ENCODE measurements at places on chromosomes 16 and 17.

DNA sequence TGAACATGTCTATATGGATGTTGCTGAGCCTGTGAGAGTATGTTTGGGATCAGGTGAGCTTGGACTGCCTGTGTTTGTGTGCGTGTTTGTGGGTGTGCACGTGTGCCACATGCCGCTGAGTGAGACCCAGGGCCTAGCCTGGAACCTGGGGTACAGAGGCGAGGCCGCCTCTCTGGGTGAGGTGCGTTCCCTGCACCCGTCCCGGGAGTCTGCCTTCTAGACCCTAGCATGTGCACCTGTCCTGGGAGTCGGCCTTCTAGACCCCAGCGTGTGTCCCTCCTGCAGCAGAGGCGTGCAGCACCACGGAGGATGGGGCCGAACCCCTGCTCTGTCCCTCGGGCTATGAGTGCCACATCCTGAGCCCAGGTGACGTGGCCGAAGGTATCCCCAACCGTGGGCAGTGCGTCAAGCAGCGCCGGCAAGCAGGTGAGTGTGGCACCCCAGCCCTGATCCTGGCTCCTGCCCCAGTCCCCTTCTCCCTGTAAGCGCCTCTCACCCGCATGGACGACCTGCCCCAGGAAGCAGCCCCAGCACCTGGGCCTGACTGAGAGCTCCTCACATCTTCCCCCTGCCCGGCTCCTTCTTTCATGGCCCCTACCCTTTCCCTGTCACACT, 24.6 kb downstream of the WFDC1 start:
- no peak for DNase-seq

DNA sequence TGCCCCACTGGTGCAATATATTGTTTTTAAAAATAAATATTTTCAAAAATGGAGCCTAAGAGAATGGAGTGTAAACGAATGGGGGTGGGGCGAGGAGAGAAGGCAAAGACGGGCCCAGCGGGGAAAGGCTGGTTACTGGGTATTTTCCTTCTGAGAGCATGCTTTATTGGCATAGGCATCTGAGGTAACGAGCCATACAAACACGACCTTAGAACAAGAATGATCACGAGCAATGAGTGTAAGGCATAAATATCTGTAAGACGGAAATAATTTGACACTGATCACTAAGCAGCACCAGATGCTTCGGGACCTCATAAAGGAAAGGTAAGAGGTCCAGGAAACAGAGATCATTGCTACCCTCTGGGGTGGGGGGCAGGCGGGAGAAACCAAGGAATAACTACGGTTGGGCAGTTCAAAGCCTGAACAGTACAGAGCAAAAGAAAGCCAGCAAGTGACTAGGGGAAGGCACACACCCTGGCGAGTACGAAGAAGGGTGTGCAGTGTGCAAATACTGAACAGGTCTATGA, 959 bp downstream of the SSH2 start:
- no peak for DNase-seq

DNA sequence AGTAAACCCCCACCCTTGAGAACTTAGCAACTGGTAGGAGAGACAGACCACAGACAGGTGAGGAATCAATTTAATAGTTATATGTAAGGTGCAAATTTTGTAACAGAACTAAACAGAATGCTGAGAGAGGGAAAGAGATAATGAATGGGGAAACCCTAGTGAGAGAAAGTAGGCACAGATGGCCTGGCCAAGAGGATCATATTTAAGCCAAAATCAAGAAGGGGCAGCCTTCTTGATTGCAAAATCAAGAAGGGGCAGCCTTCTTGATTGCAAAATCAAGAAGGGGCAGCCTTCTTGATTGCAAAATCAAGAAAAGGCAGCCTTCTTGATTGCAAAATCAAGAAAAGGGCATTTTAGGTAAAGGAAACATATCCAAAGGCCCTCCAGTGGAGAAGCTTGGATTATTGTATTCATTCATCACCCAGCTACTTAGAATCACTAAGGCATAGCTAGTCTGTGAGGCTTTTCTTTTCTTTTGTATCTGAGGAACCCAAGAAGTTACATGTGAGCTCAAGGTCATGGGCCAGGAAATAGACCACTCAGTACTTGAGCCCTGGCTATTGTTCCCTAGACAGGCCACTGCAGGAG, 190.6 kb downstream of the CYLD start:
- no peak for DNase-seq

DNA sequence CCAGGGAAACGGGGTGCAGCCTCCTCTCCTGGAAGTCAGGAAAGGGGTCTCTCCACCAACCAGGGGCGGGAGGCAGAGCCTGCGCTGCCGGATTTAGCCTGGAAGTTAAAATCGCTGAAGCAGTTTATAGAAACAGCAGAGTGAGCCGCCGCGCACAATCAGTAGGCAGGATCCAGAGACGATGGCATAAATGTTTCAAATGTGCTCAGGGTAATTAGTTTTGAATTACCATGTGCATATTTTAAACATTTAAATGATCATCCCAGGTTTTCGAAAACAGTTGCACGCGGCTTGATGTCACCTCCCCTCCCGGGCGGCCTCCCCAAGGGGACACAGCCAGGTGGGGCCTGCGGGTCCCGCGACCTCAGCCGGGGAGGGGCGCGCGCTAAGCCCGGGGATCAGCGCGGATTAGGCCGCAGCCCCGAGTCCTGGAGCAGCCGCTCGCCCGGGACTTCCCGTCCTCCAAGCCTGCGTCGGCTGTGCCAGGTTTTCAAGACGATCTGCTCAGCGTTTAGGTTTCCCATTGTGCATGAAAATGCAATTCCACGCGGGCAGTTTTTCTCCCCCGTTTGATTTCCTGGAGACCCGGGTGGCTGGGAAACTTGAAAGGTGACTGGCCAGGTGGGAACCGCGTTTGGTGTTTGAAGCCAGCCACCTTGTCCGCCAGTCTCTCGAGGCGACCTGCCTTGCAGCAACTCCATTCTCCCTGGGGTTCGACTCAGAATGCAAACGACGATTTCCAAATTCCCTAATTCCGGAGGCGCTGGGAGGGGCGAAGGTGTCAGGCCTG, 78.3 kb downstream of the RPA1 start:
- DNase-seq: no peak

DNA sequence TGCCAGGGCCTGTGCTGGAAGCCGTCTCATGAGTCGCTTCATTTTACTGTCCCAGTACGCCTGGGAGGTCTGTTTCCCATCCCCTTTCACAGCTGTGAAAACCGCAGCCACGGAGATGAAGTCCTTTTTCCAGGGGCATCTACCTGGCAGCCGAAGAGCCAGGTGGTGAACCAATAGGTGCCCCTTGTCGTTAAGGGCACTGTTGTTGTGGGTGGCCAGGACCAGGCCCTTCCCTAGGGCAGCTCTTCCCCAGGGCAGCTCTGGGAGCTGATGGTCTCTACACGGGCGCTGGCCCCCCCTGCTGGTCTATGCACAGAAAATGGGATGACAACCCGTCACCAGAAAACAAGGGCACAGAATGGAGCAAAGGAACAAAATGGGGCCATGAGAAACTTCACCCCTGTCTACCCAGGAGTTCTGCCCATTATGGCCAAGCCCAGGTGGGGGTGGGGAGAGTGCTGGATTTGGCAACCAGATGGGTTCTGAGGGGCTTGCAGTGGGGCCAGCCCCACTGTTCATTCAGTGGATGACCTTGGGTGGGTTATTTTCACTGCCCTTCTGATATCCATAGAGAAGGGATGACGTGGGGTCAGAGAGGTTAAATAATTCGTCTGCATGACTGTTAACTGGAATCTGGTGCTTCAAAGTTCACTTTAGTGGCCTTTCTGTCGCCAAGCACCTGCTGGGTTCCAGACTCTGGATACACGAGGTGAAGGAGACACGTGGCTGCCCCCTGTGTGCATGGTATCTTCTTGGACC, 11.5 kb downstream of the RMI2 start:
- peak; percentile 28 for DNase-seq

DNA sequence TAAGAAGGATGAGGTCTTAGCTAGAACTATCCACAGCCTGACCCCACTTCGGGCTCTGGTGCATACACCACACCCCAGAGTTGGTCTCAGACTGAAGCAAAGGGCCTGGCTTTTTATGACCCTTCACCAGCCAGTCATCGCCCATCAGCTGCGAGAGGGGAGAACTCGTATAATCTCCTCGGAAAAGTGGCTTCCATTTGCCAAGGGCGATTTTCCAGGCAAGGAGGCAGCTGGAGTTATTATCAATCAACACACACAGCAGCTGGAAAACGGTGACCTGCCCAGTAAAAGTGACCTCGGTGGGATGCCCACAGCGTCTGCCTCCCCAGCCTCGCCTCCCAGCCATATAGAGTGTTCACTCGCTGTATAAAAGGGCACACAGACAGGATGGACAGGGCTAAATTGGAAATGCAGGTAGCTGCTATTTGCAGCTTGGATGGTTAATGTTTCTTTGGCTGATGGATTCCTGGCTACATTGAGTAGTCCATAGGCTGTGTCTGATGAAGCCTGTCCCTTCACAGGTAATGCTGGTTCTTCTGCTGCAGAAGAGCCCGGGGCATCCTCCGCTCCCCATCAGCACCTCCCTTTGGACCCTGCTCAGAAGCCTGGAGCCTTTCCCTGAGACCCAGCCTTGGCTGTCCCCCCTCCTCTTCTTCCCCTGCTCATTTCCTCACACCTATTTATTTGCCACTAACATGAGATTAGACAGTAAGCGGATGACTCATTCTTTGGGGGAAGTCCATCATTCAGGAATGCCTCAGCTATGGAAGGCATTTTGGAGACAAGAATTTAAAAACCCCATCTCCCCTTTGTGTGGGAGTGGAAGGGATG, 45.7 kb downstream of the TMEM186 start:
- no peak for DNase-seq

DNA sequence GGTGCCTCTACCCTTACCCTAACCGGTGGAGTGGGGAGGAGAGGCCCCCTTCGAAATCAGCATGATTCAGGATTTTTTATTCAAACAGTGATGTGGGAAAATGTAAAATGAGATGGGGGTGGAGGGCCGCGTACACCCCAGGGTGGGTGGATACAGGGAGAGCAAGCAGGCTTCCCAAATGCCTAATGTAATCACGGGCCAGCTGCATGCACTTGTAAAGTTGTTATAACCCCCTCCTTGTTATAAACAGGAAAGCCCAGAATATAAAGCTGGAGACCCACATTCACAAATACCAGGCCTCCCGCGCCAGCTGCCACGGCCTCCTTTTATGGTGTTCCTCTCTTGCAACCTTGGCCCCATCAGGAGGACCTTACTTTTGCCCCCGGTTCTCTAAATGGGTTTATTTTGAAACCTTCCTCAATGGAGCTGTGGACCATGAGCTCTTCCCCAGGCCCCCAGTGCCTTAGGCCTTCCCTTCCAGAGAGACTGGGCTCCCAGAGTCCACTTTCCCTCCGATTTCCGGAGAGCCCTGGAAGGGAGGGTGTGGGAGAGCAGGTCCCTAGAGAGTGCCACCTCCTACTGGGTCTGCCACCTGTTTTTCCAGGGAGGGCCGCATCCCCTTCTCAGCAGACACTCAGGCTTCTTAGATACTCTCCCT, 906 bp upstream of the FOXL1 start:
- no peak for DNase-seq

DNA sequence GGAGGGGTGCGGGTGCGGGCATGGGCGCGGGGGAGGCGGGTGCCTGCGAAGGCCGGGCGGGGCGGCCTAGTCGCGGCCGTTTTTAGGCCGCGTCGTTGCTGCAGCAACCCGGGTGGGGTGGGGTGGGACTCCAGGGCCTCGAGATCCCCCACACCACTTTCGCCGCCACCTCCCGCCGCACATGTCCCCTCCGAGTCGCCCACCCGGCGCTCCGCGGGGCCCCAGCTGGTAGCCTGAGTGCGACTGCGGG, 11.3 kb downstream of the TBX2 start:
- DNase-seq: no peak

DNA sequence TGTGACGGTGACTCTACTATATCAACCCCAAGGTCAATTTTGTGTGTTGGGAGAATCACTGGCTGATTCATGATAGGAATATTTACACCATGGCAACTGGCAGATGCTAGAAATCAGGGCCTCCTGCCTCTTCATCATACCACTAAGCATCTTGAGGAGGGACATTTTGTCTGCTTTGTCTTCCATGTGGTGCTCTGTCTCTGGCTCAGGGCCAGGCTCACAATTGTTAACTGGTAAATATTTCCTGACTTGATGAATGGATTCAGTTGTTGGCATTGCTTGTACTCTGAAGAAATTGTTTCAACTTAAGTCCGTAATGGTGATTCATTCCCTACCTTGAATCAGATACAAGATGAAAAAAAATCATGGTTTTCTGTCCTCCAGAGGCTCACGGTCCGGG, 292.7 kb downstream of the HAPSTR1 start:
- no peak for DNase-seq

DNA sequence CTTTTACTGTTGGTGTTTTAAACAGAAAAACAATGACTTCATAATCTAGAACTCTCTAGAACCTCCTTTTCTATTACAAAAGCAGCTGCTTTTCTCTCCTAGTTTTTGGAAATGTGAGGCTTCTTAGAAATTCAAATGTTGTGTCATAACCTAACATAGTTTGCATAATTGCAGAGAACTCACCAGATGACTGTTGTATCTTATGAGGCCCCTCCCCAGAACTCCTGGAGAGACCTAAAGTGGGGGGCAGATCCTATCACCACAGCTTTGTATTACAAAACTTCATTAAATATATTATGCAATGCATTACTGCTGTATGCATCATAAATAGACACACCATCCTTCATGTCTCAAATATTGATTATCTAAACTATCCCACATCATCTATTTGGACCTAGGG, 538.7 kb upstream of the HSBP1 start:
- DNase-seq: no peak

GRCh38 chr16:1915732-1916639, 2.2 kb downstream of the HS3ST6 start:
- no peak for DNase-seq

DNA sequence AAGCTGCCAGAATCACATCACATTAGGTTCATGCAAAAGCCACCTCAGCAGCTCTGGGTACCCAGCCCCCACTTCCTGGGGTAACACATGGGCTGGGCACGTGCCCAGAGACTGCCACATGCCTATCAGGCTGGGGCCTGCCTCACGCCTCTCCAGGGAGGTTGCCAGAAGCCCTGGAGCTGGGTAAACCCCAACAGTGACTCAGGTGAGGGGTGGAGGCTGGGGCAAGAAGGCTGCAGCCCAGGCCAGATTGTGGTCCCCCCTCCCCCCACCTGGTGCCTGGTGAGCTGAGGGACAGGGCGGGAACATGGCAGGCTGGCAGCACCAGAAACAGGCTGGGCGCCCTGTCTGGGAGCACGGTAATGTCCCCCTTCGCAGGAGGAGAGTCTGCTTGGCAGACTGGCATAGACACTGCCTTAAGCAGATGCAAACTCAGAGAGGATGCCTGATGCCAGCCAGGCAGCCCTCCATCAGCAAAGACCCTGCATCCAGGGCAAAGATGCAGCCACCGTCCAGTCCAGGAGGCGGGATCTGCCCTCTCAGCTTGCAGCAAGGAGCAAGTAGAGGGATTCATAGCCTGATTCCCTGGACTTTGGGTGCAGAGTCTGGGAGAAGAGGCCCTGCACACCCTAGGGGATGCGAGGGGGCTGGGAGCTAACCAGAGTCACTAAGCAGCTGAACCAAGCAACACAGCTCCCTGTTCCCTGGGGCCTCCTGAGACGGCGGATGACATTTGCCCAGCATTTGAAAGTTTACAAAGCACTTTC, 28.8 kb downstream of the NGFR start:
- no peak for DNase-seq

Data from activated T-cell treated with anti-CD3 and anti-CD28 coated beads for 24 hours (primary cell).